NB4 (cell line): ENCODE measurements at places on chromosomes 11 and 22.

DNA sequence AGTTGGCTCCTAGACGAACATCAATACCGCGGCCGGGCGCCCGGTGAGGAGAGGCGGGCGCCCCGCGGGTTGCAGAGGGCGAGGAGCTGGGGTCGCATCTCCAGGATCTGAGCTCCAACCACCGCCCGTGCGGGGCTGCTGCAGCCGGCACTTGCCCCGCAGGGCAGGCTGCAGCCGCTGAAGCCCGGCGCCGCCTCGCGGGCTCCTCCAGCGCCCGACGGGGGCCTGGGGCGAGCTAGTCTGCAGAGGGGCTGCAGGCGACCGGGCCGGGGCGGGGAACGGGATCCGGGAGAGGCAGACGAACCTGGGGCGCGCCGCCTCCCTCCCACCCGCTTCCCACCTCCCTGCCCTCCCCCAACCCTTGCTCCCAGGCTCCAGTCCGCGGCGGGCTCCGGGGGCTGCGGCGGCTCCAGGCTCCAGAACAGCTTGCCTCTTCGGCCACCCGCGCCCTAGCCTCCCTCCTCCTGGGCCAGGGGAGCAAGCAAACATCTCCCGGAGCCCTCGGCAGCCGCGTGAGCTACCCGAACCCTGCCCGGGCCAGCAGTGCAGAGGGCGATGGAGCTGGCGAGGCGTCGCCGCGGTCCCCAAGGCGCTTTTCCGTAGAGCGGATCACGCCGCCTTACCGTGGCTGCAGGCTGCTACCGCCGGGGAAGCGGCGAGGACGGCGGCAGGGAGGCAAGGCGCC is 802 bp downstream of the TENM4 start:
- no peak for DNase-seq

- no peak for DNase-seq
These were observed 59.8 kb downstream of the C11orf91 start for GRCh38 chr11:33640730-33641371.

DNA sequence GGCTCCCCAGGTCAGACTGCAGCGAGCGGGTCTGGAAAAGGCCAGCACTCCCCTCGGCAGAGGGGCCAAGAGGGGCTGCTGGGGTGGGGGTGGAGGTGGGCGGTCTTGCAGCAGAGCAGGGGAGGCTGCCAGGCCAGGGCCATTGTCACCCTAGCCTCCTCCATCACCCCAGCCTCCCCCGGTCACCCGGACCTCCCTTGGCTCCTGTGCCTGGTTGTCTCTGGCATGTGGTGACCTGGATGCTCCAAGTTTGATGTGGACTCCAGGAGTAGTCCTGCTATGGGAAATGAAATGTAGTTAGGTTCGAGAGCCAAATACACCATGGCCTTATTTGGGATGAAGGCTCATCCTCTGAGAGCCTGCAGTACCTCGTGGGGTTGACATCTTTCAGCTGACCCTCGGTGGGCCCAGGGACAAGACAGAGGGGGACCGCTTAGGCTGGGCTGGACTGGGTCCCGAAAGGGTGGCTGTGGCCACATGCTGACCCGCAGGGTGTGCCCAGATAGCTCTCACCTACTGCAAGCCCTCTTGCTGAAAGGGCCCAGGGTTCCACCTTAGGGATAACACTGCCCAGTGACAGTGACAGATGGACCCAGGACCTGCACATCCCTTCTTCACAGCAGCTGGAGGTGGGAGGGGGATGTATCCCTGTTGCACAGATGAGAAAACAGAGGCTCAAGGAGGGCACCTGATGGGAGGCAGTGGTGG is 24.1 kb downstream of the MRGPRD start:
- DNase-seq: no peak

DNA sequence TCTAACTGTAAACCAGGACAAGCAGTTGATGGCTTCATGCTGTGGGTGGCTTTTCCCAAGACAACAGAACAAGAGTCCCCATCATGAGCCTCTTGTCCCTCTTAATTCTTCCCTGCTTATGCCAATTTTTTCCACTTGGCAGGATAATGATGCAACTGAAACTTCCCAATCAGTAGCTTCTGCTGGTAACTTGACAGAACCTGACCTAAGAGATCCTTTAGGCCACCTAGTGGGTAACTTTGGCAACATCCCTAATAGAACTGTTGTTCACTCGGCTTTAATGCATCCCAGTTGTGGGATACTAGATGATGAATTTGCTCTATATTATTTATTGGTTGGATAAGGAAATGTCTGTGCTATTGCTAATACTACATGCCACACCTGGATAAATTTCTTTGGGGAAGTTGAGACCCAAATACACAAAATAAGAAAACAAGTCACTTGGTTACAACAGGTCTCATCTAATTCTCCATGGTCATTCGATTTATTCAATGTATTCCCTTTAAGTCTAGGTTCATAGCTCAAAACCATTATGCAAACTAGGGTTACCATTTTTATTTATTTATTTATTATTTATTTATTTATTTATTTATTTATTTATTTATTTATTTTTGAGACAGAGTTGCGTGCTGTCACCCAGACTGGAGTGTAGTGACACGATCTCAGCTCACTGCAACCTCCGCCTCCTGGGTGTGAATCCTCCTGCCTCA is 41.4 kb upstream of the NFAM1 start:
- DNase-seq: peak; percentile 64

DNA sequence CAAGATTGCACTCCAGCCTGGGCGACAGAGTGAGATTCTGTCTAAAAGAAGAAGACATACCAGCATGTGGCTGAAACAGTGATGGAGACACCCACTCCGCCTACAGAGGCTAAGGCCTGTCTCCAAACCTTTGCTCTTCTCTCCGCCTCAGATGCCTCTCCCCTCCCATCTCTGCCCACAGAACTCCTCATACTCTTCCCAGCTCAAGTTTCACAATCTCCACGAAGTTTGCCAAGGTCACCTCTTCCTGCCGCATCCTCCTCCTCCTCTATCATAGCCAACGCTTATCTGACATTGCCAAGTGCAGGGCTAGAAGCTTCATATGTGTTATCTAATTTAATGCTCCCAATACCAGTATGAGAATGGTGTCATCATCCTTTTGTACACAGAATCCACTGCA is 25.9 kb upstream of the FBLN1 start:
- DNase-seq: no peak

DNA sequence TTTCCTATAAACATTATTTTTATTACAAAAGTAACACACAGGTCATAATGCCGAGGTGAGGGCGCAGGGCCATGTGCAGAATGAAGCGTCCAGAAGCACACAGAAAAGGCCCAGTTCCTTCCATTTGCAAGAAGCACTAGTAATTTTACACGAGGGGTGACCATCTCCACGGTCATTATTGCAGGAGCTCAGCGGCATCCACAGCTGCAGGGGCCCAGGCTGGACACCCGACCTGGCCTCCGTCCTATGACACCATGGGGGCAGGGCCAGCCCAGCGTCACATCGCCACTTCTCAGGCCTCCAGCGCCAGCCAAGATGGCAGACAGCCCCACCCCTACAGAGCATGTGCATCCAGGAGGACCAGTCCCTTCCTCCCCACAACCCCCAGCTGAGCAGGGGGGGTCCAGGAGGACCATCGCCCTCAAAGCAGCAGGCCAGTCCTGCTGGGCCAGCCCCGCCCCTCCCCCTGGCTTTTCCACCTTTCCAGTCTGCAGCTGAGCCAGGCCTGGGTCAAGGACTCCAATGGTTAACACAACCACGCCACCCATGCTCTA is 3.5 kb downstream of the IGF2 start:
- no peak for DNase-seq

DNA sequence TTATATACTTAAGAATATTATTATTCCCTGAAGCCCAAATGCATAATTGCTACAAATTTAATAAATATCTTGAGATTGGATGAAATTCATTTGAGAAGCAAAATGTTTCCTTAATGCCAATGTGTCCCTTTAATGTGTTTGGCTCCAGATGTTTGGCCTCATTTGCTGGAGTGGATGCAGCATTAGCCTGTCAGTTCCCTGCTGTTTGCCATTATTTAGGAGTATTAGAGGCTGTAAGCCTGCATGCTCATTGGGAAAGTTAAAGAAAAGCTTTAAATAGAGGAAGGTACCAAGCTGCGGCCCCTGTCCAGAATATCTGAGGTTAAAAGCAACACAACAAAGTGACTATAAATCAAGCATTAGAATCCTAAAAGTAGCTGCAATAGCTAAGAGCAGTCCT is 54.8 kb upstream of the PITPNB start:
- DNase-seq: no peak

DNA sequence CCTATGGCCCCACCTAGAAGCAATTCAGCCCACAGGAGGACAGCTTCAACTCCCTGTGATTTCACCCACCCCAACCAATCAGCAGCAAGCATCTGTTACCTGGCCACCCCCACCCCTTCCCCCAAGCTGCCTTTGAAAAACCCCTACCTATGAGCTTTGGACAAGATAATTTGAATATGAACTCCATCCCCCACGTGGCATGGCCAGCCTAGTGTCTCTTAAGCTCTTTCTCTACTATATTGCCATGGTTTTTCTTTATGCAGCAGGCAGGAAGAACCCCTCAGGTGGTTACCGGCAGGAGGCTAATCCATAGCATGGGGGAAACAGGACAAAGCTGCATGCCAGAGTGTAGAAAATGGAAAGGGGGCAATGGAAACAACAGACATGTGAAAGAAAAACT is 29.0 kb downstream of the CTSC start:
- DNase-seq: no peak

DNA sequence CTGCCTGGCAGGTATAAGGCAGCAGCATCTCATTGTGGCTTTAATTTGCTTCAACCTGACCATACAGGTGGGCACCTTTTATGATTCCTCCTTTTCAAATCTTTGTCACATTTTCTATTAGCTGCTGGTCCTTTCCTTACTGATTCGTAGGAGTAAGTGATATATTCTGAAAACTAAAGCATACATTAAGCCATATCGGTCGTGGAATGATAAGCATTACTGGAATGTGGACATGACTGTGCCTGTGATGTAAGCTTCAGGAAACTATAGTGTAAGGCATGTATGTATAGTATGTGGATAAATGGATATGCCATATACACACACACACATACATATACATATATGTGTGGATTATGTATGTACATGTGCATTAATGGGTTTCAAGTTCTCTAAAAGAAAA is 20.8 kb downstream of the YPEL1 start:
- no peak for DNase-seq

DNA sequence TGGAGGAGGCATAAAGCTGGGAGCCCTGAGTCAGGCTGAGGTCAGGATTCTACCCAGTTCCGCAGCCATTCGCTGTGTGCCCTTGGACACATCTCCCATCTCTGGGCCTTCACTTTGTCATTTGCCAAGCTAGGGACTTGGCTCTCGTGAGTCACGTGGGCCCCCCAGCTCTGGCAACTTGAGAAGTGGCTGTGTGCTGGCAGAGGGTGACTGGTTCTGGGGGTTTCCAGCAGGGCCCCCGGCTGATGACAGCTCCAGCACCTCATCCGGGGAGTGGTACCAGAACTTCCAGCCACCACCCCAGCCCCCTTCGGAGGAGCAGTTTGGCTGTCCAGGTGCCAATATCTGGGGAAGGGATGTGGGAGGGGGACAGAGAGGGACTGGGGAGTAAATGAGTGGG is 46.6 kb downstream of the CD6 start:
- DNase-seq: no peak

GRCh38 chr11:129090056-129090455 is 102.1 kb downstream of the ARHGAP32 start:
- DNase-seq: no peak

GRCh38 chr11:118339281-118339961 is 3.1 kb downstream of the CD3D start:
- no peak for DNase-seq
